ENCODE measurements at places on chromosomes 2 and 18. TPM values are rescaled to one million over a fixed set of nuclear protein-coding genes. Genes with fewer than 3 reads are reported as not detected.

The SKOR2 gene
- not detected for total RNA-seq

The IL37 gene
- total RNA-seq, result not detected

The TUBA3E gene
- not detected for total RNA-seq

- no peak for DNase-seq
These were observed 264.8 kb upstream of the KLHL29 start for GRCh38 chr2:23120161-23120560.

The AQP12A gene
- total RNA-seq, result not detected

The TXNDC2 gene
- total RNA-seq, result not detected

GRCh38 chr2:190794377-190794776 is 86.2 kb upstream of the GLS start:
- no peak for DNase-seq

GRCh38 chr18:74766251-74766650 is 168.6 kb downstream of the ZNF407 start:
- DNase-seq, result no peak

- no peak for DNase-seq
These were observed 1.9 kb downstream of the CYP26B1 start for GRCh38 chr2:72145658-72146329.

The CABYR gene
- 9.5 TPM for total RNA-seq

DNA sequence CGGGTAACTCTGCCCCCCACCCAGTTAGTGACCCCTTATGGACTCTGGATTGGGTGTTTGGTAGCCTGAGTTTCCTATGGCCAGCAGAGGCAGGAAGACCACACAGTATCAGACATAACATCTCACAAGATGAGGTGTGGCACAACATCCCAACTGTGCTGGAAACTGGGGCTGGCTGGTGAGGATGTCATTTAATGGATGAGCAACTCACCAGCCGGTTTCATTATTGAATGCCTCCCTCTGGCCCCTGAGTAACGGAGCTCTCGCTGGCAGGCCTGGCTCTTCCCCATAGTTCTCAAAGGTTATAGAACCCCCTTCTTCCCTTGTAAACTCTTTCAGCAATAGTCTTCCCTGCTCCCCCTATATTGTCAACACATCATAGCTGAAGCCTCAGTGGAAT is 195.0 kb downstream of the BCL11A start:
- no peak for DNase-seq

DNA sequence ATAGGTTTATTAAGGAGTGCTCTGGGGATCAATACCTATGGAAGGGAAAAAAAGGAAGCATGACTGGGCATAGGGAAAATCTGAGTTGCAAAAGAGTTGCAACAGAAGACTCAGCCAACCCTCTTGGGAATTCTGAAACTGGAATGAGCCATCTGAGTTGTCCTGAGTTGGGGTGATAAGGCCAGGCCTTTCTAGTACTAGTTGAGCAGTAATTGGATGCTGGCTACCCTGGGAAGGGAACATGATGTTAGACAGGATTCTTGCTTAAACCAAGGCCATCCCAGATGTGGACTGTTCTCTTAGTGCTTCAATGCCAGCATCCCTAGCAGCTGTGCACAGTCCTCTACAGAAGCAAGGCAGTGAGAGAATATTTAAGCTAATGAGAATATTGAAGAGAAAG is 348.8 kb upstream of the GULP1 start:
- no peak for DNase-seq

GRCh38 chr18:49456794-49457193 is 3.7 kb downstream of the DYM start:
- DNase-seq, result no peak

- no peak for DNase-seq
These were observed 61.7 kb upstream of the SPTBN1 start for GRCh38 chr2:54394392-54394791.

The RABL2A gene
- 6.5 TPM for total RNA-seq

The DPYSL5 gene
- total RNA-seq, result not detected

GRCh38 chr2:71743995-71744675 is 290.8 kb downstream of the DYSF start:
- DNase-seq, result peak; percentile 59

GRCh38 chr2:20485612-20486388 is 38.9 kb downstream of the RHOB start:
- DNase-seq, result no peak

DNA sequence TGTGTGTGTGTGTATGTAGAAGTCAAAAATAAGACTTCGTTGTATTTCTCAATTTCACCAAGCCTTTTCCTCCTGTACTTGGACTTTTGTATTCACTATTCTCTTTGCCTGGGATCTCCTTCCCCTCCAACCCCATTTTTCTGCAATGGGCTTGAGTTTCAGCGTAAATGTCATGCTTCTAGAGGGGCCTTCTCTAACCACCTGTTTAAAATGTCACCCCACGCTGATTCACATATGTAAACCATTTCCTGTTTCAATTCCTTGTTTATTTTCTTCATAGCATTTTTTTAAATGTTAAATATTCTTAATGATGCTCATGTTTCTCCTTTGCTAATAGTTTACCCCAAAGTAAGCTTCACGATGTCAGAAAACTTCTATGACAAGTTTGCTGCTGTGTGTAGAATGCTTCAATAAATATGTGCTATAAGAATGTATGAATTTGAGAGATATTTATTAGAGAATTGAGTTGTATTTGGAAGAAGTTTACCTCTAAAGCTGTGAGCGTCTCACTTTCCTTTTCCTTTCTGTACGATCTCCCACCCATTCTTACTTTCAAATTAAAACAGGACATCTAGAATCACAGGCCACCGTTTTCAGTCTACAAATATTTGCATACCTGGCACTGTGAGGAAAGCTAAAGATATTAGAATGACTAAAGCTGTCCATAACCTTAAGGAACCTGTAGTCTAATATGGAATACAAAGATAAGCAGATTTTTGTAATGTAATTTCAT is 762.4 kb downstream of the LRRTM4 start:
- no peak for DNase-seq

DNA sequence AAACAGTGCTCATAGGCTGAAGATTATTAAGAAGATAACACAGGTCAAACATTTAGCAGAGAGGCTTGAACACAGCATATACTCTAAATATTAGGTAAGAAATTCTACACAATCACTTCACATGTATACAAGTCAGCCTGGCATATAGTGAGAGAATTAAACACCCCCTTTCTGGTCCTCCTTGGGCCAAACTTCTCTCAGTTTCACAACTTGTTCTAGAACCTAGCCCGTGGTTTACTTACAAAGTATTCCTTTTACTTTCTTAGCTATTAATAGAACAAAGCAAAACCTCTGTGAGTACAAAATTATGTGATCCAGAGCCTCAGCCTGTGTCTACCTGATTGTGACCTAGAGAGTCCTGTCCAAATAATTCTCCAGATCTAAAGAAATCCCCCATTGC is 562.8 kb downstream of the TNS1 start:
- no peak for DNase-seq

DNA sequence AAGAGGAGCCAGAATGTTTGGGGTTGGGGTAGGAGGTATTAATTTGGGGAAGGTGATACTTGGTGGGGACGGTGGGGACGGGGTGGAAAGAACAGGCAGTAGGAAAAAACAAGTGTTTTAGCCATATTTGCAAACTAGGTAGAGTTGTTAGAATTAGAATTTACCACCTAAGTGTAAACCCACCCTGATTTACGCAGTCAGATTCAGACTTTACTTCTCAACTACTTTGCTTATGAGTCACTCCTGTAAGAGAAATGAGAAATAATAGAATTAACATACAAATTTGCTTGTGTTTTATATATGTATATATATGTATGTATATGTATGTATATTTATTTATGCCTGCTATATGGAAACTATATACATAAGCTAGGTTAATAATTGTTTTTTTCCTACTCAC is 1168.2 kb upstream of the ZEB2 start:
- no peak for DNase-seq

- DNase-seq, result no peak
These were observed 94.2 kb downstream of the SLC8A1 start for GRCh38 chr2:40357667-40358066.

GRCh38 chr2:154697418-154698252 is 860 bp upstream of the KCNJ3 start:
- DNase-seq, result no peak

The FOXD4L1 gene
- not detected for total RNA-seq

The CD8B gene
- not detected for total RNA-seq

DNA sequence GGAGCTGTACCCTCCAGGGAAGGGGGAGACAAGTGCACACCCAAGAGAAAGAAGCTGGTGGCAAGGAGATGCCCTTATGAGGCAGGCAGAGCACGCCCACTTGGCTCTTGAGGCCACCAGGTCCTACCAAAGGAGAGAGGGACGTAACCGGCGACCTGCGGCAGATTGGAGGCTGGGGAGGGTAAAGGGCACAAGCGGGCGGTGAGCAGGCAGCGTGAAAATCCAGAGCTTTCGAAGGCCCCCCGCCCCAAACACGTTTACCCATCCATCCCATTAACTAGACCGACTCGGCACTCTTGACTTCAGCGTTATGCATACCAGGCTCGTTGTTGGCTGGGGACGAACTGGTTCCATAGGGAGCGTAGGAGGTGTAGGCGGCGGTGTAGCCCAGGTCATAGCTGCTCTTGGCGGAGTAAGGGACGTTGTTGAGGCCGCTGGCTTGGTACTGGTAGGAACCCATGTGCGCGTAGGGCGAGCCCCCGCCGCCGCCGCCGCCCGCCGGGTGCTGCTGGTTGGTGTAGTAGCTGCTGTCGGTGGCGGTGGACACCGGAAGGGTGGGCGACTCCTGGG is 794 bp downstream of the DLX2 start:
- DNase-seq, result no peak

The ACVR1 gene
- 16.6 TPM for total RNA-seq

DNA sequence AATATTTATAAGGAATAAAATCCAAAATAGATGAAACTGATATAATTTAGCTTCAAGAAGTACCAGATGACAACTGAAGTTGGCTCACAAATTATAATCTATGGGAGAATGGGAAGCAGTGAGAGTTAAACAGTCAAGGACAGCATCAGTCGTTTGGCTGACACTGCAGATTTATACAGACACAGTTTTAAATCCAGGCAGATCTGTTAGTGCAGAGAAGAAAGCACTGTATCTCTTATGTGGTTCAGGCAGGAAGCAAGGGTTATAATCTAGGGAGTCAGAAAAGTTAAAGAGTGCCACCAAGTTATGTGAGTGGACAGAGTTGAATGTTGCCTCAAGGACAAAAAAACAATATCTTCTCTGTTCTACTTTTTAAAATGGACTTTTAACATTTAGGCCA is 880.2 kb downstream of the TSN start:
- DNase-seq, result no peak

GRCh38 chr2:70683455-70683854 is 84.5 kb downstream of the ADD2 start:
- peak; percentile 28 for DNase-seq

The FTCDNL1 gene
- not detected for total RNA-seq

DNA sequence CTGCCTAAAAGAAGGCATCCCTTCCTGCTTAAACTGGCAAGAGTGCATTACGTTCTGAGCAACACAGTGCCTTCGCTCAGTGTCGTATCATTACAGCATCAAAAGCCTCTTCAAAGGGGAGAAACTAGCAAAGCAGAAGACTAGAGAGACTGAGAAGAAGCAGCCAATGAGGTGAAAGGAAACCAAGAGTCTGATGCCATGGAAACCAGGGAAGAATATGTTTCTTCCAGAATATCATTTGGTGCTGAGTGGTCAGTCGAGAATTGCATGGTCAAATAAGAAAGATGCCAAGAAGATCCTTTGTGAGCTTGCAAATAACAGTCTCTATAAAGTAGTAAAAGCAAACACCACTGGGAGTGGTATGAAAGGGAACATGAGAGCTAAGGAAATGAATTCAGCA is 312.1 kb upstream of the CHST9 start:
- DNase-seq, result no peak

DNA sequence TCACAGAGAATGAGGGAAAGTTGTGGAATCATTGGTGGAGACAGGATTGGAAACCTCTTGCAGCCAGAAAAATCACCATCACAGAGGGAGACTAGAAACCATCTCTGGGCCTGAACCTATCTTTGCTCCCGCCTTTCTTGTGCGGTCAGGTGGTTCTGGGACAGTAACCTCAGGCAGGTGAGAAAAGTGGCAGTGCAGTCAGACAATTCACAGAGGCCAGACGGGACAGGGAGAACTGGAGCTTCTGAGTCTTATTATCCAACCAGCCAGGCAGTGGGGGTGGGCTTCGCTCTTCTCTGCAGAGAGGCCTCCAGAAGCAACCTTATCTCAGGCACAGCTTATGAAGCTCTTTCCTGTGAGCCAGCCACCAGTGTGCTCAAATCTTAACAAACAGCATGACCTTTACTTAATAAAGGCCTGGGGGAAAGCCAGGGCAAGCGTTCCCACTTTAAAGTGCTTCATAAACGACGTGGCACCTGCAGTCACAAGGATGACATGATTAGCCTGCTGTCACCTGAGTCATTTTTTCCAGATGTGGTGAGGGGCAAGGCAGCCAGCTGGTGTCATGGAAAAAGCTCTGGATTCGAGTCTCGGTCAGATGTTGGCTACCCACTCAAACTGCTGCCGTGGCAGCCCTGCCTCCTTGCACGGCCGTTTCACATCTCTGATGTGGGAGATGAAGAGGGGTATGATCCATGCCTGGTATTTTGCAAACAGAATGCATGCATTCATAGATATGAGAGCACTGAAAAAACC is 109.7 kb downstream of the B3GNT2 start:
- no peak for DNase-seq

DNA sequence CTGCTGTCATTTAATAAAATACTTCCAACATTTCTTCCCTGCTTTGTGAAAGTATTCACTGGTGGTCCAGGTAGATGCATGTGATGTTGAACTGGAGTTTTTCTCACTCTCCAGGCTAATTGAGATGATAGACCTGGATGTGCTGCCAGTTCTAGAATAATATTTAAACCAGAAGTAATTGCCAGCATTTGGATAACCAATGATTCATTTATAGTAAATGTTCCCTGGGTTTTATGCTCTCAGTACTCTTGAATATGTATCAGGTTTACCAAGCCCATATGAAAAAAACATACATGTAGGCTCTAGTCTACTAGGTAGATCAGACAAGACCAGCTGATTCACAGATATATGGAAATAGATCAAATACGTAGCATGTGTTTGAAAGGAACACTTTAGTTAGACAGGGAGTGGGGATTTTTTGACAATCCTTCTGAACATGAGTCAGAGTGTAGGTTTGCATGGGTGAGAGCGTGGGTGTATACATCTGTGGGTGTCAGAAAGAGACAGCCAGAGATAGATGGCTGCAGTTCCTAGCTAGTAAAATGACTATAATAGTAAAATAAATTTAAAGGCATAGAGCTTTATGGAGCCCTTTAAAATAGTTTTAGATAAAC is 115.1 kb downstream of the NAB1 start:
- no peak for DNase-seq

GRCh38 chr2:134689315-134689714 is 29.5 kb downstream of the TMEM163 start:
- DNase-seq, result no peak

The CCDC141 gene
- total RNA-seq, result not detected

- no peak for DNase-seq
These were observed 117.6 kb upstream of the REV1 start for GRCh38 chr2:99607454-99607853.

GRCh38 chr2:39541011-39541930 is 104.2 kb upstream of the MAP4K3 start:
- no peak for DNase-seq

The TSPYL6 gene
- not detected for total RNA-seq

DNA sequence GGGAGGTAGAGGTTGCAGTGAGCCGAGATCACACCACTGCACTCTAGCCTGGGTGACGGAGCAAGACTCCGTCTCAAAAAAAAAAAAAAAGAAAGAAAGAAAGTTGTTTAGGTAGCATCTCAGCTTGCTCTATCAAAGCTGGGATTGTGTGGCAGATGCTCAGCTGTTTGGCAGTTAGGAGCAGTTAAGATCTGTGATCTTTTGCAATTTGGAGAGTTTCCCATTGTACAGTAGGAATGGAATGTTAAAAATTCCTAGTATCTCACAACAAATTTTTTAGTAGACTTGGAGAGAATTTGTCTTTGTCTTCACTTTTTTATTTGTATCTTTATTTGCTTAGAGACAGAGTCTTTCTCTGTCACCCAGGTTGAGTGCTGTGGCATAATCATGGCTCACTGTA is 122.9 kb upstream of the UNC80 start:
- DNase-seq, result peak; percentile 53
